GM12878 (cell line): ENCODE measurements at places on chromosomes 2 and 18.

DNA sequence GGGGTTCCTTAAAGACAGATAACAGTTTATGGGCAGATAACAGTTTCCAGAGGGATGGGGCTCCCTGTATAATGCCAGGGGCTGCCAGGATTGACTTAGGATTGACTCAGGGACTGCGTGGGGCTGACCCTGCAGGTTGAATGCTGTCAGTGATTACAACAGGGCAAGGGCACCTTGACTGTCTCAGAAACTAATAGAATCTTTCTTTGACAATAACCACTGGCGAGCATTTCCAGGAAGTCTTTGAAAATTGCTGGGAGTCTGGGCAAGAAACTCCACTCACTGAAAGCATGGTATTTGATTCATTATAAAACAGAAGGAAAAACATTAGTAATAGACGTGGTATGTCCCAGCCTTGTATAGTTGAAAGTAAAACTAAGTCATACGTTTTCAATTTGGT, 101.0 kb downstream of the GPD2 start:
- no peak for DNase-seq

GRCh38 chr2:235144291-235144690, 192.5 kb downstream of the SH3BP4 start:
- no peak for DNase-seq

DNA sequence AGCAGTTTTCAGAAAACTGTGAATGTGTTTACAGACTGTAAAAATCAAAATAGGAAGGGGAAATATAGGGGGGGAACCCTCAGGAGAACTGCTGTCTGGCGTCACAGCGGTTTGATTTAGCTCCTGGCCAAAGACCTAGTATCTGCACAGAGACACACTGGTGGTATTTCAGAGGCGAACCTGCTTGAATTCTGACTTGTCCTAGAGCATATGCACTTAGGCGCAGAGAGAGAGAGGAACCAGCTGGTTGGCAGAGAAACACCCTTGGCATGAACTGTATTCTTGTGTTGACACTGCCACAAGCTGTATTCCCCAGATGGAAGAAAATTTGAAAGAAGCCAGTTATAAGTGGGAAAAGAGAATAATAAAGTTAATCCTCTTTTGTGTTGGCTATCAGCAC, 506.5 kb upstream of the NRP2 start:
- DNase-seq: no peak

- no peak for DNase-seq
Observed at GRCh38 chr2:165176780-165177179, 27.1 kb downstream of the SCN3A start.

- DNase-seq: no peak
Observed at GRCh38 chr18:67218556-67218955, 298.0 kb downstream of the DSEL start.

GRCh38 chr2:221708902-221709301, 136.8 kb upstream of the EPHA4 start:
- no peak for DNase-seq

DNA sequence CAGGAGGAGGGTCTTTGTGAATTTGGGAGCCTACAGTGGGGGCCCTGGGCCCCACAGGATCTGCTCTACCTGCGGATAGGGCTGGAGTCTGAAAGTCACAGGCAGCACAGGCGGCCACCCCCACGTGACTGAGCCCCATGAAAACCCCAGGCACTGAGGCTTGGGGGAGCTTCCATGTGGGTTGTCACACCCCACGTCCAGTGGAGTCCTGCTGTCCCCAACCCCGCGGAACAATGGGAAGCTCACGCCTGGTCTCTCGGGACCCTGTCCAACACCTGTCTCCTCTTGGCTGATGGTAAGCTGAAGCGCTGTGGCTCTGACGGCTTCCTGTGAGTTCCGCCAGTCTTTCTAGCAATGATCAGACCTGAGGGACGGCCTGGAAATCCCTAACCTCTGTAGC, 85.8 kb downstream of the PTGR3 start:
- DNase-seq: no peak

DNA sequence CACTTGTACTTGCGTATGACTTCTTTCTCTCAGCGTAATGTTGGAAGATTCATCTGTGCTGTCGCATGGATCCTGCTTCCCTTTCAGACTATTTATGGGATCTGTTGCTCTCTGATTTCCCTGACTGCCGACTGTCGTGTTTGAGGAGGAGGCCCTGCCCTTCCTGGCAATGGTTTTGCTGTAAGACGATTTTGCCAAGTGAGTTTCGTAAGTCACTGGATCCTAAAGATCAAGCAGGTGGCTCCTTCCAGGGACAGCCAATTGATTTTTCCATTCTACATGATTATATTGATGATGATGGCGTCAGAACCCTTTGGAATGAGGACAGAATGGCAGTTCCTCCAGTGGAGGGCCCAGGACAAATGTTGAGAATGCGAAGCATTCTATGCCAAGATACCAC, 8.7 kb upstream of the B3GNT2 start:
- no peak for DNase-seq

GRCh38 chr2:135821190-135821589, 15.8 kb downstream of the LCT start:
- DNase-seq: no peak

DNA sequence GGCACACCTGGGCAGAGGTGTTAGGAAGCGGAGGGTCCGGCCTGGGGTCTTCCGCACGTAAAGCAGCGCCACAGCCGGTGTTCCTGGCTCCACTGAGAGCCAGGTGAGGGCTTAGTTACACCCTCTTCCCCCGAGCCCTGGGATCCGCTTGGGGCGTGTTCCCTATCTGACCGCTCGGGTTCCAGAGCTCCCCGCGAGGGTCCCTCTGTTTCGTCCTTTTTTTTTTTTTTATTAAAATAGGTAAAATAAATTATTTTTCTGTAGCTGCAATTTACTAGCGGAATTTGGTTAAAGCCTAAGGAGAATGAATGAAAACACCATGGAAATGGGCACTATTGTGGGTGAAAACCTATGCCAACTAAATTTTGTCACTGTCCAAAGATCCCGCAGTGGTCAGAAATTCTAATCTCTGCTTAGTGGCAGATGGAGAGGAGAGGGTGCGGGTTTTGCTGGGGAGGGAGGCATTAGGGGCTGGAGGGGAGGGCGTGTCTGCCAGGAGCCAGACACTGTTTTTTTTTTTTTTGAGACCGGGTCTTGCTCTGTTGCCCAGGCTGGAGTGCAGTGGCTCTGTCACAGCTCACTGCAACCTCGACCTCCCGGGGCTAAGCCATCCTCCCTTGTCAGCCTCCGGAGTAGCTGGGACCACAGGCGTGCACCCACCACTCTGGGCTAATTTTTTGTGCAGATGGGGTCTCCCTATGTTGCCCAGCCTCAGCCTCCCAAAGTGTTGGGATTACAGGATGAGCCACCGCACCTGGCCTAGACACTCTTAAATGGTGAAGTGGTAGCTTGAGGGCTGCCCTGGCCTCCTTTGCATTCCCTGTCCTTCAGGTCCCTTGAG, 834 bp downstream of the PDCL3 start:
- no peak for DNase-seq

DNA sequence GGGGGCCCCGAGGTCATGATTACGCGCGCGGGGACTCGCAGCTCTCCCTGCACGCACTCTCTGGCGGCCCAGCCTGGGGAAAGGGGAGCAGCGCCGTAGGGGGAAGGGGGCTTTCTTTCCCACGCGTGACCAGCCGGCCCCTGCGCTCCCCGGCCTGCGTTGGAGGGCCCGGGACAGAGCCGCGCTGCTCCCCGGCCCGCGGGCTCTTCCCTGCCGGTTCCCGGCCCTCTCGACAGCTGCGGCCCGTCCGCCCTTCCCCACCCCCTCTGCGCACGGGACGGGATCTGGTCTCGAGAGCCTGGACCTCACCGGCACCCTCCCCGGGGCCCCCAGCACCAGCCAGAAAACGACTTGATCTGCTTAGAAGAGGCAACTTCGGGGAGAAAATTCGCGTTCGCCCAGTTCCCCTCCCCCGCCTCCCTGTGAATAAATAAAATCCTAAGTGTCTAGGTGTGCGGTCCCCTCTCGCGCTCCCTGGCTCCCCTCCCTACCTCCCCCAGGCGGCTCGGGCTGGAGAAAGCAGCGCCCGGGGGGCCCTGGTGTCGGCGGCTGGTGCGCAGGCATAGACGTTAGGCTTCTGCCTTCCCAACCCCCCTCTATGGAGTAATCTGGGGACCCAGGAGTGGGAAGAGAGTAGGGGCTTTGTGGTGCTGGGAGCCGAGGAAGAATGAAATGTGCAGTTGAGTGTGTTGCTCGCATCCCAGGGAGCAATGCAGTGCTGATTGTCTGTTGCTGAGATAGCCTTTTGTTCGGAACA, 803 bp upstream of the FIGN start:
- no peak for DNase-seq

DNA sequence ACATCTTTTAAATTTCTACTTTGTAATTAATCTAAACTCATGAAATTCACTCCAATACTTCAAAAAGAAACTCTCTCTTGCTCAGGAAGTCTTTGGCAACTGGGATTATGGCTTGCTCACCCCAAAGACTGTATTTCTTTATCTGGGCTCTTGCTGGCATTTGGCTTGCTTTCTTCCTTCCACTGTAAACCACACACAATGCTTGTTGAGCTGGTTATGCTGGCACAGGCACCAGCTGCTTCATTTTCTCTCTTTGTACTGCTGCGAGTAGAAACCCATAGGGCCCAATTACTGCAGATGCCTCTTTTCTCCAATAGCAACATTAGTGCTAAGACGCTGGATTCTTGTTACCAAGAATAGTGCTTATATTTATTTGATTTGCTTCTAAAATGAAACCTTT, 51.4 kb downstream of the SLC38A11 start:
- DNase-seq: no peak

- DNase-seq: no peak
Observed at GRCh38 chr2:2646433-2647051, 315.5 kb upstream of the MYT1L start.

- DNase-seq: no peak
Observed at GRCh38 chr2:132416723-132417395, at the start of gene GPR39. TSS of gene GPR39 (plus strand) at chr2:132416805.

GRCh38 chr2:157466764-157467163, 22.9 kb upstream of the CYTIP start:
- DNase-seq: no peak

GRCh38 chr2:26157580-26157979, 15.3 kb upstream of the GAREM2 start:
- no peak for DNase-seq

GRCh38 chr2:227710986-227711385, 6.8 kb downstream of the SLC19A3 start:
- no peak for DNase-seq

DNA sequence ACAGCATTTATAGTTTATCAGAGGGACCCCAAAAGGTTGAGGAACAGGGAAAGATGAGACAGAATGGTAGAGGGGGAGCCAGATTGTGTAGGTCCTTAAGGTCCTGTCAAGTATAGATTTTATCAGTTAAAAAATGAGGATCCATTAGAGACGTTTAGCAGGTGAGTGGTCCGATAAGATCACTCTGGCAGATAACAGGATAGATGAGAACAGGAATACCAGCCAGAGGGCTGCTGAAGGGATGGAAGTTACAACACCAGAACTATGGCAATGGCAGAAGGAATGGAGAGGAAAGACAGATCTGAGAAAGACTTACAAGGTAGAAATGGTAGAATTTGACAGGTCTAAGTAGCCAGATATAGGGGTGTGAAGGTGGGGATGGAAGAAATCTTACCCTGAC, 141.7 kb downstream of the CDH20 start:
- DNase-seq: no peak

GRCh38 chr2:75077909-75078308, 119.5 kb downstream of the POLE4 start:
- DNase-seq: no peak

DNA sequence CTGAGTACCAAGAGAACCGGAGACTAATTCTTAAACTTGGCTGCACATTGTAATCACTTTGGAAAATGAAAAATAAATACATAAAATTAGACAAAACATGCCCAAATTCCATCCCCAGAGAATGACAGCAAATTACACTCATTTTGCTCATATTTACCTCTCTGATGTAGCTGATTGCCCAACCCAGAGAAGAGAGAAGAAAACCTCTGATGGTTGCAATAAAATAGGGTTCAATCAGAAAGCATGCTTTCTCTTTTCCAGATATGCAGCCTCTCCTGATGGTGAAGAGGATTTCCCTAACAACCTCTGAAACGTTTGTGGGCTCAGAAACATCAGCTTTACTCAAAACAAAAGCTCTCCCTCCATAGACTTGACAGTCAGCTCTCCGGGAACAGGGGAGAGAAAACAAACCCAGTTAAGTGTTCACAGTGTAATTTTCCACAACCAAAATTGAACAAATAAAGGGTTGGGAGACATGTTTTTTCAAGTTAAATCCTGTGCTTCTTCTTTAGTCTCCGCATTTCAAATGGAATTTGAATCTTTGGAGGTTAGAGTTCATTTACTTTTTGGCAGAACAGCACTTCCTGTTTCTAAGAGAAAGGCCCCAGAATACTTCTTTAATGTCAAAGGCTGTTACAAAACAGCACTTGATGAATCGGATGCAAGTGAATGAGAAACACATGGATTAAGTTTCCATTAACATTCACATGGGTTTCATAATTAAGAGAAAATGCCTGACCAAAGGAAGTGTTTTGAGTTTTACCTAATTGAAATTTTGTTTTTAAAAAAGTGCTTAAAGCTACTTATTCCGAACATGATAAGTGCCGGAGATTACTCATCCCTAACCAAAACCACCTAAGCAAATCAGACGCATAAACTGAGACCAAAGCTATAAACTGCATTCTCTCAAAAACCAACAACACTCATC, 570.1 kb upstream of the SYT4 start:
- no peak for DNase-seq

GRCh38 chr2:222950638-222951285, 89.9 kb downstream of the ACSL3 start:
- no peak for DNase-seq

DNA sequence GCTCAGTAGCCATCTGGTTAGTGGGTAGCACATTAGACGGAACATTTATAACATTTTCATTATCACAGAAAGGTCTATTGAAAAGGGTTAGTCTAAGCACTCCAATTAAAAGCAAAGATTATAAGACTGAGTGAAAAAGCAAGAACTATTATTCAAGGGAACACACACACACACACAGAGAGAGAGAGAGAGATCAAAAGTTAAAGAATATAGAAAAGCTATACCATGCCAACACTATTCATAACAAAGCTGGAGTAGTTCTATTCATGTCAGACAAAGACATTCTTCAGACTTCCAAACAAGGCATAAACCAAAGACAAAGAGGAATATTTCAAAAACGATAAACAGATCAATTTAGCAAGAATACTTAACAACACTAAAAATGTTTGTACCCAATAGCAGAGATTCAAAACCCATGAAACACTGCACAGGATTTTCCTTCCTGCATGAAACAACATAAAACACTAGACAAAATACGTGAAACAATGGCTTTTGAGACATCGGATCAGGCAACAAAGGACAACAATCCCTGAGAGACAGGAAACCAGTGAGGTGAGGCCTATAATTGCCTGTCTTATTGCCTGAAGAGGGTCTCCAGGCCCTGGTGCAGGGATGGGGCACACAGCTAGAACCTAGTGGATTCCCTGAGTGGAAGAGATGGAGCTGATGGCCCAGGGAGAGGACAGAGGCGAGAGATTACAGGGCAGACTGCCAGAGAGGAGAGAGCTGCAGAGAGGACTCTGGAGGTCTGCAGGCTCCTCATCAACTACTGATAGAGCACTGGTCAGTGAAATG, 83.6 kb upstream of the NPAS2 start:
- no peak for DNase-seq
